ENCODE measurements at places on chromosomes 4 and X. TPM values are rescaled to one million over a fixed set of nuclear protein-coding genes. Genes with fewer than 3 reads are reported as not detected.

- no peak overlapping the region for H3K27ac ChIP-seq
- no peak for DNase-seq
- H3K4me3 ChIP-seq: no peak overlapping the region
Observed at GRCh38 chrX:1181170-1181569, 31.3 kb downstream of the CRLF2 start.

Gene SGMS2
- total RNA-seq: 28.5 TPM

GRCh38 chr4:62640296-62640695 is 1440.2 kb downstream of the ADGRL3 start:
- H3K36me3 ChIP-seq: no peaks in the 10 kb centered on the region
- no peak overlapping the region for H3K27ac ChIP-seq
- no peak for DNase-seq
- no peaks in the 10 kb centered on the region for H3K4me1 ChIP-seq

DNA sequence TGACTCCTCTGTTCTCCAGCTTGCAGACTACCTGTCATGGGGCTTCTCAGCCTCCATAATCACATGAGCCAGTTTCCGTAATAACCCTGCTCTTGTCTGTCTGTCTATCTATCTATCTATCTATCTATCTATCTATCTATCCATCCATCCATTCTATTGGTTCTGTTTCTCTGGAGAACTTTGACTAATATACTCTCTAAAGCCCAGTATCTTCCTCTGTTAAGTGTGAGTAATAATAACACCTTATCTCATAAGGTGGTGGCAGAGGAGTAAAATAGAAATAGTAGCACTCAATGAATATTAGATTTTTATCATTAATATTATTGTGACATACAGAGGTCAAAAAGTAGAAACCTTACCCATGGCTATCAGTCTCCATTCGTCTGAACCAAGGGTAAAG is 177.9 kb upstream of the PGRMC2 start:
- no peaks in the 10 kb centered on the region for H3K27me3 ChIP-seq
- no peak overlapping the region for H3K27ac ChIP-seq
- no peak overlapping the region for H3K4me3 ChIP-seq
- H3K4me1 ChIP-seq: no peaks in the 10 kb centered on the region
- DNase-seq: no peak

GRCh38 chr4:186486172-186486571 is 69.2 kb downstream of the MTNR1A start:
- no peaks in the 10 kb centered on the region for H3K36me3 ChIP-seq
- H3K4me1 ChIP-seq: no peaks in the 10 kb centered on the region
- H3K4me3 ChIP-seq: no peak overlapping the region
- no peak for DNase-seq

DNA sequence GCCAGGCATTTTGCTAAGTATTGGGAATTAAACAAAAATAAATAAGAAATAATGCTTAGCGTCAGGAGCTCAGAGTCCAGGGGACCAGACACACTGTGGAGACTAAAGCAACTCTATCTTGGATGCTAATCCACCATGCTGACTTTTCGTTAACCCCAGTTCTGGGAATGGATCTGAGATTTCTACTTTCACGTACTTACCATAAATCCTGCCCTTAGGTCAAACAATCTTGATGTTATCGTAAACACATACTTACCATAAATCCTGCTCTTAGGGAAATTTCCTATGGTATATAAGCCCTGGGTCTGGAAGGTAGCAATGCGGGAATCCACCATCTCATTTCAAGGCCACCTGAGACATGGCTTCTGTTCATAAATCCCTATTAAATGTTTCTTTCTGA is 204.5 kb upstream of the IGFBP7 start:
- H3K27ac ChIP-seq: no peak overlapping the region
- H3K4me1 ChIP-seq: no peaks in the 10 kb centered on the region
- no peak for DNase-seq
- H3K4me3 ChIP-seq: no peak overlapping the region
- no peaks in the 10 kb centered on the region for H3K36me3 ChIP-seq
- no peaks in the 10 kb centered on the region for H3K27me3 ChIP-seq

Gene RFC1
- 26.4 TPM for total RNA-seq

Gene DDX53
- not detected for total RNA-seq

GRCh38 chr4:13531625-13531998 is 12.7 kb downstream of the NKX3-2 start:
- no peaks in the 10 kb centered on the region for H3K36me3 ChIP-seq
- no peak overlapping the region for H3K4me3 ChIP-seq
- H3K27me3 ChIP-seq: peaks cover 99% of the 10 kb centered on the region
- no peaks in the 10 kb centered on the region for H3K4me1 ChIP-seq

- H3K36me3 ChIP-seq: no peaks in the 10 kb centered on the region
- H3K27ac ChIP-seq: no peak overlapping the region
- H3K4me1 ChIP-seq: no peaks in the 10 kb centered on the region
- no peak for DNase-seq
Observed at GRCh38 chrX:77160301-77160700, 286.9 kb upstream of the FGF16 start.

- no peaks in the 10 kb centered on the region for H3K36me3 ChIP-seq
- no peak for DNase-seq
- no peak overlapping the region for H3K4me3 ChIP-seq
- H3K4me1 ChIP-seq: no peaks in the 10 kb centered on the region
Observed at GRCh38 chr4:181677621-181678020, 565.6 kb upstream of the TENM3 start.

DNA sequence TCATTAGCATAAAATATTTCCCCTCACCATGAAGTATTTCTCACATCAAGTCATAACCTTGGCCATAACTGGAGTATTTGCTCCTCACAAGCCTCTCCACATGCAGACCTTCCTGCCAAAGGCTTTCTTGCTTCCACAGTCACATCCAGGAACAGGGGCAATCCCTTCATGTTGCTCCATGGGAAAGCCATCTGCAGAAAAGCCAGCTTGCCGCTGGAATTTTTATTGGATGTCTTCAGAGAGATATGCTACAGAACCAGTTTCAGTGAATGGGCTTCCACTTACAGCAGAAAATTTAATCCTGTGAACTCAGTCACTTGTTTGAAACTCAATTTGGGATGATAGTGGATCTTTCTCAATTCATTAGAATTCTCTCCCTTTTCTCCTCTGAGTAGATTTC is 3.2 kb upstream of the CDKN2AIP start:
- H3K27me3 ChIP-seq: no peaks in the 10 kb centered on the region
- H3K27ac ChIP-seq: no peak overlapping the region
- DNase-seq: no peak
- H3K36me3 ChIP-seq: peaks cover 6% of the 10 kb centered on the region

DNA sequence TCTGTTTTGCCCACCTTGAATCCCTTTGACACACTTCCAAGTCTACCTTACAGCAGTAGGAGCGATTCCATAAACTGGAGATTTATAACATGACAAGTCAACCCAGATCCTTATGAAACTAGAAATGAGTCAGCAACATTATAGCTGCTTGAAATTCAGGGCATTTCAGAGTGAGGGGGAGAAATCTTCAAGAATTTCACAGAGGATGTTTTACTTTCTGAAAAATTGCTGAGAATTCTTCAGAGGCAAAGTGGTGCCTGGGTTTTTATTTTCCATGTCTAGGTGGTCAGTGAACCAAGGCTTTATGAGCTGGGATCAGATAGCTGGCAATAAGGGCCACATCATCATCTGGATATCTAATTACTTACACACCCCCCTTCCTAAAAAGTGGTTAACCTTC is 119.8 kb downstream of the PPARGC1A start:
- H3K4me1 ChIP-seq: peaks cover 5% of the 10 kb centered on the region
- no peak for DNase-seq
- H3K4me3 ChIP-seq: no peak overlapping the region
- no peaks in the 10 kb centered on the region for H3K27me3 ChIP-seq

- no peaks in the 10 kb centered on the region for H3K4me1 ChIP-seq
- no peak overlapping the region for H3K4me3 ChIP-seq
- H3K27me3 ChIP-seq: no peaks in the 10 kb centered on the region
- H3K36me3 ChIP-seq: no peaks in the 10 kb centered on the region
- H3K27ac ChIP-seq: no peak overlapping the region
Observed at GRCh38 chrX:124981420-124981819, 338.3 kb upstream of the TEX13C start.

Data from heart left ventricle (tissue), 16 donors.